CD4-positive, alpha-beta T cell treated with Interleukin-4 for 1 hour (primary cell): ENCODE measurements at places on chromosomes 11 and 22.

- no peak for DNase-seq
These were observed 18.9 kb upstream of the PISD start for GRCh38 chr22:31680861-31681341.

DNA sequence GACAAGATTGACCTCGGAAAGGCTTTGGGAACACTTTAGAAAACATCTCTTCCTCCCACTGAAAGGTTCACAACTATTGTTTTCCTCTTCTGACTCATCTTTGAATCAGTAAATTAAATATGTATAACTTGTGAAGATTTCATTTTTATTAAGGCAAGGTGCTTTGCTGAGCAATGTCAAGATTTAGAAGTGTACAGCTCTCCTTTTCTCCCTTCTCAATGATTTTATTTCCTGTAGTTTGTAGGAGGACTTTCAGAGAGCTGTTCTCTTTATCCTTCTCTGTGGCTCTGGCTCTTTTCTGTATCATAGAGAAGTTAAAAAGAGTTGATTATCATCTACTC, 594.2 kb downstream of the METTL15 start:
- DNase-seq = no peak

DNA sequence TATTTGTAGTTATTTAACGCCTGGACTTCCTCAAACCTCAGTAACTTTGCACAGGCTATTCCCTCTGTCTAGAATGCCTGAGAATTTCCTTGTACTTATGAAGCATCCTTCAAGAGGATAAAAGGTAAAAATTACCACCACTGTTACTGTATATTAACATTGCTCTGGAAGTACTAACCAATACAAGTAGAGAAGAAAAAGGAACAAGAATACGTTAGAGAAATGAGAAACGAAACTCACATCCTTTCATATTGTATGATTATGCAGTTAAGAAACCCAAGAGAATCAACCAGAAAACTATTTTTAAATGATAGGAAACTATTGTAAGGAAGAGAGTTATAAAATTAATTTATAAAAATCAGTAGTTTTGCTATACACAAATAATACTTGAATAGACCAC, 48.2 kb upstream of the OR5P2 start:
- DNase-seq = no peak

GRCh38 chr22:50027639-50028537, 15.3 kb upstream of the IL17REL start:
- no peak for DNase-seq

DNA sequence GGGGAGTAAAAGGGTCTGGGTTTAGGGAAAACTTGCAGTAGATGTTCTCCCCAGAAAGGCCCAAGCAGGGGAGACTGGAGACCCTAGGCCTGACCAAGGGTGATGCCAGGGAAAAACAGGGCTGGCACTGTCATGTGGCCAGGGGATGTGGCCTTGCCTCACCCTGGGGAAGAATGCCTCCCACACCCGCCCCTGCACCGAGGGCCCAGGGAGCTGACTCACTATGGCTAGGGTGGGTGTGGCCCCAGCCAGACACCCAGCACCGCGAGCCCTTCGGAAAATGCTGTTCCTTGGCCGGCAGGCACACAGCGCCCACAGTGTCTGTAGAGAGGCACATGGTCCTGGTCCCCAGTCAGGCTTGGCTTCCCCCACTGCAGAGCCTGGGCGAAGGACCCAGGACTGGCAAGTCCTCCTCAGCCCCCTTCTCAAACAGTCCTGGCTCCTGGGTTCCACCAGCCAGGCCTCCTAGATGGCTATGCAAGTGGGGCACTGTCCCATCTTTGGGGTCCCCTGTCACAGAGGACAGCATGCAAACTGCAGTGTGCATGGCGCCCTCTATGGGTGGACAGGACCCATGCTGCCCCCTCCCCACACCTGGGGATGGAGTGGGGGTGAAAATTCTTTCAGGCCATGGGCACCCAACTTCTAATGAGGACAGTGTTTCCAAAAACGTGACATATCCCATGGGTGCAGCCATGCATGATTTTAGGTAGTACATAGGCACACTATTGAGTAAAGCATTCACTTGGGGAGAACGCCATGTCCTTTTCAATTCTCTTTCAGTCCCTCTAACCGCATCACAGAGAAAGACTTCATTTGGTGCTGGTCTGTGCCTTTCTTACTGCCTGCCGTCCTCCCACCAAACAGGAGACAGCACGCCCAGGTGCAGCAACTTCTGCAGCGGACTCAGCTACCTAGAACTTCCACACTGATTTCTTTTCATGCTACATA, 15.2 kb downstream of the TMPRSS5 start:
- no peak for DNase-seq

- DNase-seq = no peak
These were observed 70.5 kb downstream of the FEZ1 start for GRCh38 chr11:125425601-125426000.

DNA sequence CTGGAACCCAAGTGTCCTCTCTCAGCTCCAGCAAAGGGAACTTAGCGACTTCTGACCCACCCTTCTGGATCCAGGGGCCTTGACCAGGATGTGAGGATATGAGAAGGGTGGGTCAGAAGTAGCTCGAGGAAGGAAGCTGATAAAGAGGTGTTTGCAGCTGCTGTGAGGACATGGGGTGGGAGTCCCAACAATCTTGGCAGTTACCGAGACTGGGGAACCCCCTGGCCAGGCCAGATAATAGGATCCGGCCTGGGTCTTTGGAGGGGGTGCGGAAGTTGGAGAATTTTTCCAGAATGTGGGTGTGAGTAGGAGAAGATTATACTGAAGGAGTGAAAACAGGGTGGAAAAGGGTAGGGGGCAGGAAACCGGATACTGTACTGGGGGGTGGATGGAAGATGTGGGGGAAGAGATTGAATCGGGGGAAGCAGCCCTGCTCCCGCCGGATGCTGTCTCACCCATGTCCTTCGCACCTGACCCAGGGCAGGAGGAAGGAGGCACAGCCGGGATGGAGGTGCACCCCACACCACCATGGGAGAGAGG, 2.8 kb upstream of the MCAM start:
- DNase-seq = no peak

DNA sequence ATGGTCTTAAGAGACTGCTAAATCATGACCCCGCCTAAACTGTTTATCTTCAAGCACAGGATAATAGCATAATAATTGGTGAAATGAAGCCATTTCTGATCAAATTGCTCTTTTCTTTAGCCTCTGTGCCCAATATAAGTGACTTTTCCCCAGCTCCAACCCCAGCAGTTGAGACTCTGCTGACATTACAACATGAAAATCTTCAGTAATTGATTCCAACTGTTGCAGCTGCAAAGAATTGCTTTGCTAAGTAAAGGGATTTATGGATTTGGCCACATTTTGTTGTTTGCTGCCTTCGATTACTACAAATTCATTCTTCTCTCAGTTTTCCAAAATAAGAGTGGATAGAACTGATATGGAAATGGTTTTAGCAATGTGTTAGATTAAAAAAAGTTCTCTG, 576.7 kb upstream of the LRRC4C start:
- DNase-seq = no peak

DNA sequence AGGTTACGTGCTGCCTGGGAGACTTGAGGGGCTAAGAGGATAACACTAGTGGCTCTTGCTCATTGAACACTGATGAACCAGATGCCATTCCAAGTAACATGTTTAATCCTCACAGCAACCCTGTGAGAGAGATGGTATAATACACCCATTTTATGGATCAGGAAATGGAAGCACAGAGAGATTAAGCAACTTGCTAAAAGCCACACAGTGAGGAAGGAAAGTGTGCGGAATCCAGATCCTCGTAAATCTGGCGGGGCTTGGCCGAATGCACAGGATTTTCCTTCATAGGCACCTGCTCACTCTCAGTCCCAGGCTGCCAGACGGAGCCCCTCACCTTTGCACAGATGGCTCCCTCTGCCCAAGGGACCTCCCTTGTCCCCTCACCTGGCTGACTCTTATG, 7.7 kb upstream of the FOSL1 start:
- DNase-seq = no peak

DNA sequence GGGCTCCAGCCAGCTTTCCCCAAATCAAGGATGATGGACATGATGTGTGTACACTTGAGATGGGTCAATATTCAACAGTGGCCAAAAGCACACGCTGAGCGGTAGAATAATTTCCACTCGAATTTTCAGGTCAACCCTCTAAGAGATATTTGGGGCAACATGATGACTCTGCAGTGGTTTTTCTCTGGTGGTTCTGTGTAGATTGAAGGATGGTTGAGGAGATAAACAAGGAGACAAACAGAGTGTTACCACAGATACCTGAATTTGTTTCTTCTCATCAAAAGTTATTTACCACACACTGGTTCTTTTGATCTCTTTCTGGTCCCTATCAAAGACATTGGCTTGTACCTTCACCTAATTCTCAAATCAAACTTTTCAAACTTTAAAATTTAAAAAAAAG, 242.0 kb downstream of the ETS1 start:
- peak; percentile 87 for DNase-seq

- no peak for DNase-seq
These were observed 15.6 kb upstream of the MFNG start for GRCh38 chr22:37501610-37502341.

DNA sequence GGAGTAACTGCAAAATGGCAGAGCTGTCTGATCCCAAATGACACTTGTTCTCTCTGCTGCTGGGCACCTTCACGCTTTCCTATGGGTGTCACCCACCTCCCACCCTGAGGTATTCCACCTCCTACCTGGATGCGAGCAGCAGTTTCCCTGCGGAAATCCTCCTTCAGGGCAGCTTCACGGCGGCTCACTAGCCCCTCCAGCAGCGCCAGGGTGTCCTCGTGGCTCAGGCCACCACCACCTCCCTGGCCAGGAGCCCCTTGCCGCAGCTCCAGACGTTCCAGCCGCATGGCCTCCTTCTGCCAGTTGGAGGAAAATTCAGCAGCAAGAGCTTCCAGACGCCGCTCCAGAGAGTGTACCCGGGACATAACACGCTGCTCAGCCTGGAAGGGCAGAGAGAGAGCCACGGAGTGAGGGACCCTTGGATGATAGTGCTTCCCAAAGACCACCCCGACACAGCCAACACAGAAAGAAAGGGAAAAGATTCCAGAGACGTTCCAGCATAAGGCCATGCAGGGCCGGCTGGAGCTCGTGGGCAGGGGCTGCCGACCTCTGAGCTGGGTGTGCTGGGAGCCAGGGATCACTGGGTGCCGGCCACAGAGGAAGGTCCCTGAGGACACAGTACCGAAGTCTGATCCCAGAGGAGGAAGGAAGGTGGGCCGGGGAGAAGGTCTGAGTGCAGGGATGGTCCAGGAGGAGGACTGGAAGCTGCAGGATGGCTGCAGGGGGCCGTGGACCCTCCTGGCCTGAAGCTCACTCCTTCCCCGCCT, 13.4 kb downstream of the SUN2 start:
- no peak for DNase-seq

DNA sequence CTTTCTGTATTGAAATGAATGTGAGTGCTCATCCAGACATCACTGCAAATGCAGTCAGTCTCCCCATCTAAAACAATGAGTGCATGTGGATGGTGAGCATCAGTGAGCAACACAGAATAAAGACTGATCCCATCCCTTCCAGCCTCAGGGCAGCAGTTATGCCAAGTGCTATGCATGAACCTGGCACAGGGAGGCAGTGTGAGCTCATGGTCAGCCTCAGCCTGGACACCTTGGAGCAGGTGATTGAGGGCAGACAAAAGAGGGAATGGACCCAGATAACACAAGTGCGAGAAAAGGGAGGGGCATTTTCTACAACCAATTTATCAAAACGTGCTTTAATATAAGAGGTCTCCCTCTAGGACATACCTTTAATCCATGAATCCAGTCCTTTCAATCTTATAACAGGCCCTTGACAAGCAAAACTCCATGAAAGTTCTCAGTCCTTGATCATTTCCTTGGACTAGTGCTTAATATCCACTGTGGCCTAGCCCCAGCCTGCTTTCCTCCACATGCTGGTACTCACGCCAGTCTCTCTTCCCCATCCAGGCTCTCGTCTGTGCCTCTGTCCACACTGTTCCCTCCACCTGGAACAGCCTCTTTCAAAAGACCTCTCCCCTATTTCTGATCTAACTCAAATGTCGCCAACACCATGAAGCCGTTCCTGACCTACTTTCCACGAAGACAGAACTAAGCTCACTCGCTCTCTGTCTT, 50.5 kb upstream of the LRRC55 start:
- no peak for DNase-seq

DNA sequence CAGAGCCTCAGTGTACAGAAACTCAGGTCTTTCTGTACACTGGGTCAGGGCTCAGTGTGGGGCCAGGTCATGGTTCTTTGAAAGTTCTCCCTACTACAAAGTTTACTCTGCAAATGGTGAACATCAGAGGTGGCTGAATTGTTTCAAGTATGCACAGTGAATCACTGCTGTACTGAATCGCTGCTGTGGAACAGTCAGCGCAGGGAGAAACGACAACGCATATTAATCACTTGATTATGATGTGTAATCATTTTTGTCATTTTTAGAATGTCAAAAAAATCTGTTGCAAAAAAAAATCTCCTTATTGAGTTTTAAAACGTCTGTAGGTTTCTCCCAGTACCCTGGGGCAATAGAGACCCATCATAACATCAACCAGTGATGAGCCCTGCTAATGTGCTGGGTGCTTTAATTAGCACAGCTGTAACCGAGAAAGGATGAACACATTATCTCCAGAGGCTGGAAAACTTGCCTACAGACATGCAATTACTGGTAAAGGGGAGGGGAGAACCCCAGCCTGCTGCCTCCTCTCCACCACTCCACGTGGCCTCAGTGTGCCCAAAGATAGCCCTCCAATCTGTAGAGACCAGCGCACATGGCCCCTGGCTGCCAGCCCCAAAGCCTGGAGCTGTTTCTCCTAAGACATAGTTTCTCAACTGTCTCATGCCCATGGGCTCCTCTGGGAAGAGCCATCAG, 12.8 kb downstream of the ARRB1 start:
- no peak for DNase-seq

GRCh38 chr11:64742087-64742888, 1.7 kb downstream of the RASGRP2 start:
- no peak for DNase-seq

DNA sequence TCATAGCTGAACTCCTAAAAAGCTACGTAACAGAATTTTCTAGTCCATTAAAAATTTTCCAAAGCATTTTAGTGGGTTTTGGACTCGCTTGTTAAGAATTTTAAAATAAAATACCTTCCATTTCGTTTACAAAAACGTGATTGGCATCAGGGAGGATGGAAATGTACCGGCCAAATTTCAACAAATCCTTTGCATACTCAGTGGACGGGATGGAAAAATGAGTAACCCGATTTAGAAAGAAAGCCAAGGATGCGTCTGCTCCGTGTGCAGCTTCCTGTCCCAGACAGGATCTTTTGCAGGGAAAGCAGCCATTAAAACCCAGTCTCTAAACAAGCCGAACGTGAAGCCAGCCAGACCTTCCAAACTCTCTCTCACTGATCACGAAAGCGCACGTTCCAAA, 15.6 kb downstream of the TMEM184B start:
- no peak for DNase-seq

DNA sequence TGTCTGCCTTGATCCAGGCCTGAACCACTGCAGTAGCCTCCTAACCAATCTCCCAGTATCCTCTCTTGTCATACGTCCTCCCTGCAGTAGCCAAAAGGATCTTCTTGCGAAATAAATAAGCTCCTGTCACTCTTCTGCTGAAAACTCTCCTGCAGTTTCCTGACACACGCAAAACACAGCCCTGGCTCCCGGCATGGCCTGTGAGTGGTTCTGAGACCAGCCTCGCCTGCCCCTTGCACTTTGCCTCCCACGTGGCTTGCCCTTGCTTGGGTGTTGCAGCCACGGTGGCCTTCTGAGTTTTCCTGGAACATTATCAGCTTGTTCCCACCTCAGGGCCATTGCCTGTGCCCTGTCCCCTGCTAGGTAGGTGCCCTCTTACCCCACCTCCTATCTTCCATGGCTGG, 7.2 kb downstream of the ZC3H7B start:
- no peak for DNase-seq

- no peak for DNase-seq
These were observed 11.3 kb upstream of the ADORA2A start for GRCh38 chr22:24416095-24416494.
